ENCODE measurements at places on chromosomes 11 and 22. TPM values are rescaled to one million over a fixed set of nuclear protein-coding genes. Genes with fewer than 3 reads are reported as not detected.

OR51B2 gene
- total RNA-seq: not detected

ADAMTS8 gene
- total RNA-seq: 8.9 TPM

MS4A15 gene
- not detected for total RNA-seq

SLC6A5 gene
- under 0.01 TPM for total RNA-seq

SLC43A3 gene
- total RNA-seq: 77.2 TPM

SYT12 gene
- not detected for total RNA-seq

IFITM10 gene
- 0.58 TPM for total RNA-seq

DKK3 gene
- 448 TPM for total RNA-seq

SLC5A12 gene
- not detected for total RNA-seq

CABP4 gene
- total RNA-seq: not detected

DEFB131B gene
- not detected for total RNA-seq

RIC3 gene
- not detected for total RNA-seq

GVQW3 gene
- 1.8 TPM for total RNA-seq

MS4A12 gene
- not detected for total RNA-seq

MRPL23 gene
- 238 TPM for total RNA-seq

SPDYC gene
- total RNA-seq: not detected

PPME1 gene
- total RNA-seq: 20.4 TPM

MMP12 gene
- 0.44 TPM for total RNA-seq

OR6A2 gene
- 0.73 TPM for total RNA-seq

CHRDL2 gene
- total RNA-seq: not detected

IL17REL gene
- under 0.01 TPM for total RNA-seq

MAJIN gene
- not detected for total RNA-seq

ENTHD1 gene
- not detected for total RNA-seq

ANO5 gene
- not detected for total RNA-seq

IFITM1 gene
- total RNA-seq: 20.9 TPM

OVOL1 gene
- total RNA-seq: not detected

TUB gene
- total RNA-seq: 4.5 TPM

FAU gene
- 247 TPM for total RNA-seq

HOATZ gene
- not detected for total RNA-seq

ZNHIT2 gene
- total RNA-seq: 15.9 TPM

ROBO4 gene
- total RNA-seq: 1.3 TPM

SYTL2 gene
- total RNA-seq: 52.8 TPM

FOLR2 gene
- not detected for total RNA-seq

ACRV1 gene
- under 0.01 TPM for total RNA-seq

SLC35C1 gene
- 13.7 TPM for total RNA-seq

ZNRD2 gene
- 55.1 TPM for total RNA-seq

OR5A1 gene
- not detected for total RNA-seq

OR5F1 gene
- not detected for total RNA-seq

DMC1 gene
- 15.3 TPM for total RNA-seq

MTCH2 gene
- total RNA-seq: 98.5 TPM

FADD gene
- total RNA-seq: 43.6 TPM

All from smooth muscle cell of trachea (primary cell).